Activated T-cell treated with anti-CD3 and anti-CD28 coated beads for 1 hour (primary cell): ENCODE measurements at places on chromosomes 12 and 14.
A peak's percentile ranks its signal among the peaks of the same experiment; 100 is the strongest.

- no peak for DNase-seq
Observed at GRCh38 chr12:4819654-4820053, 90.1 kb upstream of the KCNA1 start.

- no peak for DNase-seq
Observed at GRCh38 chr12:14638066-14638465, 58.3 kb downstream of the GUCY2C start.

GRCh38 chr12:119902084-119902509 is 25.0 kb upstream of the CIT start:
- DNase-seq, result peak; percentile 45

- no peak for DNase-seq
Observed at GRCh38 chr14:38074081-38074480, 133.6 kb upstream of the SSTR1 start.

- no peak for DNase-seq
Observed at GRCh38 chr12:16437281-16437816, 89.9 kb downstream of the MGST1 start.

DNA sequence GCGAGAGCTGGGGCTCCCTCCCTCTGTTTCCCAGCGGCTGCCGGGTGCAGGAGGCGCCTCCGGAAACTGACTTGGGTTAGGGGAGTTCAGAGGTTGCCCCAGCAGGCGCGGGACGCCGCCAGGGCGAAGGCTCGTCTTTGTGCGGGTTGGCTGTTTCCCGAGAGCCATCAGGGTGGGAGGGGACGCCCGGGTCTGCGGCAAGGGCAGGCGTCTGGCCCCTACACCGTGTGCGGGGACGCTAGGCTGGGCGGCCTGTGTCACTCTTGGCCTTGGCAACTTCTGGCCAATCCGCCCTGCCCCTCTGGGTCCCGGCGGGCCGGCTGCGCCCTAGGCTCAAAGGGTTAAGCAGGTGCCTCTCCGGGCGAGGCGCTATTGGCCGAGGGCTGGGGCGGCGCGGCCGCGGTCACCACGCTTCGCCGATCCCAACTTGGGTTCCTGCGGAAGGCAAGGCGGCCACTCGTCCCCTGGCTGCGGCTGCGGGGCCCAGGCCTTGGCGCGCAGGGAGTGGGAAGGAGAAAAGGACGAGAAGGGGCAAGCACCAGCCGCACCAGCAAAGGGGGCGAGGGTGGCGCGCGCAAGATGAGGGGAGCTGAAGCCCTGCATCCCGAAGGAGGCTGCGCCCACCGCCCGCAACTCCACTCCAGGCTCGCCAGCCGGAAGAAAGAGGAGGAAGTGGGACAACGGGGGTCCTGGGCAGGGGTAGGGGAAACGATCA is 5.6 kb upstream of the NPAS3 start:
- no peak for DNase-seq

- DNase-seq, result no peak
Observed at GRCh38 chr14:93683226-93683625, 105.1 kb downstream of the PRIMA1 start.

GRCh38 chr14:95697764-95698163 is 11.5 kb downstream of the TCL1B start:
- no peak for DNase-seq

DNA sequence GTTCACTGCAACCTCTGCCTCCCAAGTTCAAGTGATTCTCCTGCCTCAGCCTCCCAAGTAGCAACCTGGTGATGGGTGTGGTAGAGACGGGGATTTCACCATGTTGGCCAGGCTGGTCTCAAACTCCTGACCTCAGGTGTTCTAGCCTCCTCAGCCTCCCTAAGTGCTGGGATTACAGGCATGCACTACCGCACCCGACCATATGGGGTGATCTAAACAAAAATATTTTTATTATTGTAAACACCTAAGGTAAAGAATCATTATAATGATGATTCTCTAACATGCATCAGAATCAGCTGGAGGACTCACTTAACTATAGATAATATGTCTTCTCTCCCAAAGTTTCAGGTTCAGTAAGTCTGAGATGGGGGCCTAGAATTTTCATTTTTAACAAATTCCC is 96.2 kb upstream of the ALG10 start:
- DNase-seq, result no peak

- DNase-seq, result no peak
Observed at GRCh38 chr12:19298836-19299605, 140.3 kb upstream of the AEBP2 start.

DNA sequence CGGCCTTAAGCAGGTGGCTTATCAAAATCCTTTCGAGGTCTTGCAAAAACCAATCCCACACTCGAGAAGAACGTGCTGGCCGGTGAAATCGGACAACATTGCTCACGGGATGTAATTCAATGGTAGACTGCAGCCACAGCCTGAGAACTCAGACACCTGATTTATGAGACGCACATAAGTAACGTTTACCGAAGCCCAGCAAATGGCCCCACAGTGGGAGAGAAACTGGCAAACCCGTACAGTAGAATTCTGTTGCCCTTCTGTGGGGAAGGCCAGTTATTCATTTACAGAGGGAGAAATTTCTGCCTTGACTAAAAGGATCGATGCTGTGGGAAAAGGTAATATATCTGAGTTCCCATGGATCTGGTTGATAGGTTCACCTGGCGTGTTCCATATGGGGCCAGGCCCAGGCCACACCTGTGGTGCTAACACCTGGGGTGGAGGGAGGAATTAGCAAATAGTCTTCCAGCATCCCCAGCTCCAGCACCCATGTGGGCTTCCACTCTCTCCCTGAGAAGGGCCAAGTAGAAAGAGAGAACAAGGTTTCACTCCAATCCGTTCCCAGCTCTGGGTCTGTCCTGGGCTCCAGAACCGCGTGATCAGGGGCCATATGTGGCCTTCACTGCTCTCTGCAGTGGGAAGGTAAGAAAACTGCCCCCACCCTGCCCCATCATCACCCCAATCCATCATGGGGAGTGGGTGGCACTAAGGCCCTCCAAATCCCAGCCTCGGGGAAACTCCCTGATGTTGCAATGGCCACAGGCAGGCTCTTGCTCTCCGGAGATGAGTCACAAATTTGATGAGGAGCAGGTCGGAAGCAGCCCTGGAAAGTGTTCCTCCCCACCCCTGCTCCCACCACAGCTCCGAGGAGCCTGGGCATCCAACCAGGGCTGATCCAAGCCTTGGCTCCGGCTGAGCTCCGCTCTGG is 12.7 kb downstream of the BDKRB1 start:
- DNase-seq, result no peak
